ENCODE measurements at places on chromosomes 7 and 10.

- no peak for DNase-seq
Observed at GRCh38 chr10:20535897-20536881, 360.9 kb downstream of the NEBL start.

DNA sequence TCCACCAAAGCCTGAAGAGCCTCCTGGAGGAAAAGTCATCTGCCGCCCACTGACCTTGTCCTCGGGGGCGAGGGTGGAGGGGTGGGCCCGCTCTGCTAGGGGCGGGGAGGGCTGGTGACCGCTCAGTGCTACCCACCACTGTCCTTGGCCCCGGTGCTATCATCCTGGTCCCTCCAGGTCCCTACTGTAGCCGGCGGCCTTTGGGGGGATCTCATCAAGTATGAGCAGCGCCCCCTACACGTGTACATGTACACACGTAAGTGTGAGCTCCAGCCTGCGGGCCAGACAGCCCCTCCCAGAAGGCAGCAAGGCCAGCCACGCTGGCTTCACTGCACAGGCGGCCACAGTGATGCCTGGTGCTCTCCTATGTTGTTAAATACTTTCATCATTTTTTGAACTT, 19.6 kb downstream of the TTYH3 start:
- no peak for DNase-seq

DNA sequence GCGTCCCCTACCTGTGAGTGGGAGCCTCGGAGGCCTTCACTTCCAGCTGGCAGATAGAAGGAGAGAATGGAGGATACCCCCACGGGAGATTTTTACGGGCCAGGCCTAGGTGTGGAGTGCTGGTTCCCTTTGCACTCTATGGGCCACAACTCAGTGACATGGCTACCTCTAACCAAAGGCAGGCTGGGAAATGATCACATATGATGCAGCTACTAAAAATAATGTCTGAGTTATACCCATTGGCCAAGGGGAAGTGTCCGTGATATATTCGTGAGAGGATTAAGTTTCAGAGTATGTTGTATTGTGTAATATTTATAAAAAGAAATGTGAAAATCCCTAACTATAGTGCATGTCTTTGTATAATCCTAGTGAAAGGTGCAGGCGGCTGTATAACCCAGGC, 13.5 kb upstream of the HIPK2 start:
- no peak for DNase-seq

- no peak for DNase-seq
Observed at GRCh38 chr7:100452513-100452912, 11.5 kb downstream of the SPACDR start.

GRCh38 chr10:89580243-89580642, 44.8 kb upstream of the SLC16A12 start:
- DNase-seq = no peak

GRCh38 chr7:146346096-146346495, 229.5 kb downstream of the CNTNAP2 start:
- no peak for DNase-seq

GRCh38 chr7:74033372-74034311, 5.7 kb downstream of the ELN start:
- no peak for DNase-seq

- no peak for DNase-seq
Observed at GRCh38 chr10:100153239-100153825, 32.5 kb downstream of the ERLIN1 start.

- DNase-seq = no peak
Observed at GRCh38 chr7:137003566-137003965, 135.1 kb downstream of the CHRM2 start.

DNA sequence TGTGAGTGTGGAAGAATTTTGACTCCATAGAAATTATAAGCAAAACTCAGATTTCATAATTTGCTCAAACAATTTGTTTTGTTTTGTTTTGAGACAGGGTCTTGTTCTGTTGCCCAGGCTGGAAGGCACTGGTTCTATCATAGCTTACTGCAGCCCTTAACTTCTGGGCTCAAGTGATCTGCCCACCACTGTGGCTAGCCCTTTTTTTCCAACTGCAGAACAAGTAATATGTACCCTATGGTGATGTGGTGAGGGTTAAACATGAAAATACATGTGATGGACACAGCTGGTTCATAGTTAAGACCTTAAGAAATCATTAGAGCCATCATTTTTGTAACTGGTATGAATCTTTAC, 31.1 kb downstream of the CSTF2T start:
- no peak for DNase-seq

DNA sequence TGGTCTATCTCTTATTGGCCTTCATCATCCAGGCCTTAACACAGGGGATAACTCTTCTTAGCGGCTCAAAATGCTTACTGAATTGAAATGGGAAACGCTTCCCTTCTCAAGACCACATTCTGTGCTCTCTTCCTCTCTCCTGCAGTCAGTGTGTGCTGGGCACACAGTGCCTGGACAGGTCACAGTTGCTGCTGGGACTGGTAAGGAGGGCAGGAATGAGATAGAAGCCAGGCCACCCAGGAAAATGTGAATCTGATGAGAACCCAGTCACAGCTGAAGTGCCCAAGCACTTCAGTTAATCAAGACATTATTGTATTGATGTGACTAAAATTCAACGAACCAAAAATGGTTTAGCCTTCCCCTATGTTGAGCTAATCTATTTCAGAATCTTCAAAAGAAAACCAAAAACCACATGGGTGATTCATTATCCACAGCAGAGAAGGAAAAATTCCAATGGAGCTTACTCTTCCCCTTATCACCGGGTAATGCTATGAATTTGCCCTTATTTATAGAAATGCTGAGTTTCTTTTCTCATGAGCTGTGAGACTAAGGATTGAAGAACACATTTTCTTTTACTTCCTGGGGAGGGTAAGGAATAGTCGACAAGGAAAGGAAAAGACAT, 41.2 kb upstream of the PLPP4 start:
- DNase-seq = no peak

DNA sequence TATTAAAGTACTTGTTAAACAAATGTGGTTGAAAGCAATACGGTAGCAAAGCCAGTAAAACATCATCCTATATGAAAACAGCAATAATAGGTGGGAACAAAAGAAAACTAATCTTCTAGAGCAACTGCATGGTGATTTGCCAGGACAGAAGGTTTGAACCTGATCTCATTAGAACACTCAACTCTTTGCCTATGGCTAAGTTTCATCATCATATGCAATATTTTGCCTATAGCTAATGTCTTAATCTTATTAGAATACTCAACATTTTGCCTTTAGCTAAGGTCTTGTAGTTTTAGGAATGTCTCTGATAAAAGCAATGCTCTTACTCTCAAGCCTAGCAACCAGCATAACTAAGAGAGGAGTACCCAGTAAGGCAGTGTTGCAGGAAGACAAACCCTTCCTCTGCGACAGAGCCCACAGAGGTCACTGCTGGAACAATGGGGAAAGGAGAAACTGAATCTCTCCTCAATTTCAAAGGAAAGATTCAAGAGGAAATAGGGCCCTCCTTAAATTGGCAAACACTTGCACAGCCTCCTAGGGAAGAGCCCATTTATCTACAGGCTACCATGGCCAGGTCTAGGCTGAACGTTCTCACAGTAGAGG, 38.3 kb downstream of the CADPS2 start:
- DNase-seq = no peak

DNA sequence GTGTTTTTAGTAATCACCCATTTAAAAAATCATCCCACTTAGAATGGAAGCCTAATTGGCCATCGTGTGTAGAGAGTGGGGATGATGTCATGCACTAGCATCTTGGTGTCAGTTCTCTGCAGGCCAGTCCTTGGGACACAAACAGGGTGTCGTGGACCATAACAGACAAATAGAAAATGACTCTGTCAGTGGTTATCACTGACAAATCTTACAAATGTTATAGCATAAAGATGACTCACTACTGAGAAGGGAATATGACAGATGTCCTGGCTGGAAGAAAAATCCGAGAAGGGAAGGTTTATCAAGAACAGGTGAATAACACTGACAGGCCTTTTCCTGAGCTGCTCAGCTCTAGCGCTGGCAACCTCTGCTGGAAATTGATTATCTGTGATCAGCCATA, 10.6 kb downstream of the CABCOCO1 start:
- no peak for DNase-seq

- DNase-seq = no peak
Observed at GRCh38 chr7:127251036-127251464, 1.7 kb downstream of the GRM8 start.

DNA sequence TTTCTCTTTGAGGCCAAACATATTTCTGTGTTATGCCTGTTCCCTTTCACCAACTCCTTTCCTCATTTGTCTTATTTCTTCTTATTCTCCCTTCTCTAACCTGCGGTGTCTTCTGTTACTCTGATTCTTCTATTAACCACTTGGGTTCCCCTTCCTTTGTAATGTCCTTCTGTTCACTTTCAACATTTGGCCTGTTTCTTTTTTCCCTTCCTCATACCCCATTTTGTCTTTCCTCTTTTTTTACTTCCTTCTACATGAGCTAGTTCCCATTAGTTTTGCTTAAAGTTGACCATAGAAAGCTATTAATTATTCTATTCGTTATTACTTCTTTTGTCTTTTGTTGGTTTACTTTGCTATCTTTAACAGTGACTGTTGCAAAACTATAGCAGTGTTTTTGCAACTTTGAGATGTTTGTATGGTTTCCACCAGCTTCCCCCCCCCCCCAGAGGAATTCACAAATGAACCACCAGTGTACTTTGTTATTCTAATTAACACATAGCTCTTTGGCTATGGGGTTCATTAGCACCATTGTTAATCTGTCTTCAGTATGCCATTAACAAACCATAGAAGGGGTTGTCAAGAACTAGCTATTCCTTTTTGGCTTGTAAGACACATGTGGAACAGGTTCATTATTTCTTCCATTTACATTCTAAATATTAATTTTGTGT, 2.9 kb downstream of the LRGUK start:
- DNase-seq = no peak

GRCh38 chr10:60384708-60385398, 4.8 kb downstream of the ANK3 start:
- no peak for DNase-seq

DNA sequence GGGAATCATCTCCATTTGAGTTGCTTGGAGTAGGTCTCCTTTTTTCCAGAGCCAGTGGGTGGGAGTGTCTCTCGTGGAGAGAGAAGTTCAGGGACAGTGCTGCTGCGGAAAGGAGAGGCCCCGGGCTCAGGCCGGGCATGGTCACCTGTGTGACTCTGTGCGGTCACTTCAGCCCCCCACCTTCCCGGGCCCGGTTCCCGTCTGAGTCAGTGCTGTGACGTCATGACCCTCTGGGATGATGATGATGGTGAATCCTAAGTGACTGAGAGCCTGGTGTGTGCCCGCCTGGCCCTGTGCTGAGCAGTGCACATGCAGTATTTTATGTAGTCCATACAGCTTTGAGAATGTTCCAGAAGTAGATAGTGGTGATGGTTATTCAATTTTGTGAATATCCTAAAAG, 32.6 kb upstream of the AP5Z1 start:
- no peak for DNase-seq

GRCh38 chr10:14573666-14574261, 200.9 kb downstream of the FAM107B start:
- no peak for DNase-seq

GRCh38 chr7:34838329-34838728, 180.3 kb downstream of the NPSR1 start:
- DNase-seq = no peak

- no peak for DNase-seq
Observed at GRCh38 chr7:5383314-5384098, 40.1 kb downstream of the TNRC18 start.

DNA sequence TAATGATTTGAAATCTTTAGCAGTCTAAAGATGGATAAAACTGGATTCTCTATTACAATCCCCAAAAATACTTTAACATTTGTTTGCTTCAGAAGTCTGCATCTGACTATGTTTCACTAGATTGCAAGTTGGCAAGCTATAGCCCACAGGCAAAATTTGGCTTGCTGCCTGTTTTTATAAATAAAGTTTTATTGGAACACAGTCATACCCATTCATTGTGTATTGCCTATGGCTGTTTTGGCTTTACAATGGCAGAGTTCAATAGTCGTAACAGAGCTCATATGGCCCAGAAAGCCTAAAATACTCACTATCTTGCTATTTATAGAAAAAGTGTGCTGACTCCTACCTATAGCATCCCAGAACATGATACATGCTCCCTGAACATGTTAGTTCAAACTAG, 89.0 kb upstream of the GPR141 start:
- no peak for DNase-seq

All from WTC11 (cell line).